ENCODE measurements at places on chromosomes 4 and X.

DNA sequence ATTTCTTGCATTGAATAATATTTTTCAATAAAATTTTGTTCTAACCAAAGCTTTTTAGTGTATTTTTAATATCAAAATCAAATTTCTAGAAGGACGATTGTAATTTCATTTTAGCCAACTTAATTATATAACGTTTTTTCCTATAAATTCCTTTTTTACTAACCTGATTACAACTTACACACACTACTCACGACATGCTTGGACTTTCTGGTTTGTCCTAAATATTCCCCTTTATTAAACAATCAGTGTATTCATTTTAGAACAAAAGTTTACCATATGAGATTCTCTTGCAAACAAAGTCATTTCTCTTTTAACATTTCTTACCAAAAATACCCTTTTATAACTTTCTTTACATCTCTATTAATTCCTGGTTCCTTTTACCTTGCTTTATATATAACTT, 173.7 kb downstream of the PWWP3B start:
- no peak for DNase-seq

GRCh38 chr4:129322920-129323319, 227.0 kb downstream of the C4orf33 start:
- DNase-seq = no peak

DNA sequence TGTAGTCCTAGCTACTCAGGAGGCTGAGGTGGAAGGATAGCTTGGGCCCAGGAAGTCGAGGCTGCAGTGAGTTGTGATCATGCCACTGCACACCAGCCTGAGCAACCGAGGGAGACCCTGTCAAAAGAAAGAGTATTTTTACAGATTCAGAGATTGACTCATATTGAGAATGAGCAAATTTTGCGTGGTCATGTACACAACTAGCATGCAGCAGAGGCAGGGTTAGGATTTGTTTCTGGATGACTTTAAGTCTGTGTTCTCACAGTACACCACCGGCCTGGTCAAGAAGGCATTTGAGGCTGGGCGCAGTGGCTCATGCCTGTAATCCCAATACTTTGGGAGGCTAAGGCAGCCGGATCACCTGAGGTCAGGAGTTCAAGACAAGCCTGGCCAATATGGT, 44.8 kb upstream of the CBR4 start:
- DNase-seq = no peak

DNA sequence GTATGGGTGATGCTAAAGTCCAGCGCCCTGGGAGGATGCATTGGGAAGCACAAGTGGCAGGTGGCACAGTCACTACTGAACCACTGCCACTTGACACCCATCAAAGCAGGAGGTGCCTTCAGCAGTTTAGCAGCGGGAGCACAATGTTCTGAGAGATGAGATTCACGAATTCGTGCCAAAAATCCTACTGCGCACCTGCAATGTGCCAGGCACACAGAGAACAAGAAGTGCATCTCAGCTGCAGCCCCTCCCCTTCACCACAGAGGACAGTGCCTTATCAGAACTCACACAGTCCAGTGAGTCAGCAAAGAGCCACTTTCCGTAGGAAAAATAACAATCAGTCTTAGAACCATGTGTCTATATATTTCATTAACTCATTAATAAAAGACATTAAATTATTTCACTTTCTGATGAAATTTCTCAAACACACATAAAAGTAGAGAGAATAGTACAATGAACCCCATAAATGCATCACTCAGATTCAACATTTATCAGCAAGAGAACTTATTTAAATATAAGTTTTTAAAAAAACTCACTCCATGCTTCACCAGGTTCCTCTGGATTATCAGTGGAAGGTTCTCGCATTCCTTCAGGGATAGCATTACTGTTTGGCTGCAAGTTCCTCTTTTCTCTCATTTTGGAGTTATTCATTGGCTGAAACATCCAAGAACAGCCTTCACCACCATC, 47.0 kb downstream of the BEND2 start:
- no peak for DNase-seq

DNA sequence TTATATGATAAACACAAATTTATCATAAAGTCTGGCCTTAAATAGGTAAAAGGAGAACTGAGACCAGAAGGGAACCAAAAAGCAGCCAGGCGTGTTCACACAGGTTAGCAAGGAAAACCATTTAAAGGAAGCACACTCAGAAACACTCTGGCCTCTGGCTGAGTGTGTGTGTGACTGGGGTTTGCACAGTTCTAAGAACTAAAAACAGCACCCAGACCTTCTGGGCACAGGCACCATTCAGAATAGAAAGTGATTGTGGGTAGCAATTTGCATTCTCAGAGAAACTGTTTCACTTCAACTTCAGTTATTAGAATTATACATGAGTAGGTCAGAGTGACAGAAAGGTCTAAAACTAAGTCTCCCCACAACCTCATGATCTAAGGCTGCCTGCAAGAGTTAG, 10.0 kb downstream of the GPR82 start:
- no peak for DNase-seq
